ENCODE measurements at places on chromosomes 3 and 15. TPM values are rescaled to one million over a fixed set of nuclear protein-coding genes. Genes with fewer than 3 reads are reported as not detected.
A peak's percentile ranks its signal among the peaks of the same experiment; 100 is the strongest.

Gene CADPS
- total RNA-seq: not detected

DNA sequence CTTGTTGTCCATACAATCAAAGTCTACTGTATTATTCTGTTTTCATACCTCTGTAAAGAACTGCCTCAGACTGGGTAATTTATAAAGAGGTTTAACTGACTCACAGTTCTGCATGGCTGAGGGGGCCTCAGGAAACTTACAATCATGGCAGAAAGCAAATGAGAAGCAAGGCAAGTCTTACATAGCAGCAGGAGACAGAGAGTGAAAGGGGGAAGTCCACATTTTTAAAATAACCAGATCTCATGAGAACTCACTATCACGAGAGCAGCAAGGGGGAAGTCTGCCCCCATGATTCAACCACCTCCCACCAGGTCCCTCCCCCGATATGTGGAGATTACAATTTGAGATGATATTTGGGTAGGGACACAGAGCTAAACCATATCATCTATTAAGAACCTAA lies 724.6 kb upstream of the CBLB start:
- no peaks in the 10 kb centered on the region for H3K27me3 ChIP-seq
- no peak for DNase-seq
- H3K36me3 ChIP-seq: no peaks in the 10 kb centered on the region
- no peak overlapping the region for H3K27ac ChIP-seq
- no peak overlapping the region for H3K4me3 ChIP-seq
- H3K4me1 ChIP-seq: peaks cover 5% of the 10 kb centered on the region

Gene GP9
- total RNA-seq: not detected

DNA sequence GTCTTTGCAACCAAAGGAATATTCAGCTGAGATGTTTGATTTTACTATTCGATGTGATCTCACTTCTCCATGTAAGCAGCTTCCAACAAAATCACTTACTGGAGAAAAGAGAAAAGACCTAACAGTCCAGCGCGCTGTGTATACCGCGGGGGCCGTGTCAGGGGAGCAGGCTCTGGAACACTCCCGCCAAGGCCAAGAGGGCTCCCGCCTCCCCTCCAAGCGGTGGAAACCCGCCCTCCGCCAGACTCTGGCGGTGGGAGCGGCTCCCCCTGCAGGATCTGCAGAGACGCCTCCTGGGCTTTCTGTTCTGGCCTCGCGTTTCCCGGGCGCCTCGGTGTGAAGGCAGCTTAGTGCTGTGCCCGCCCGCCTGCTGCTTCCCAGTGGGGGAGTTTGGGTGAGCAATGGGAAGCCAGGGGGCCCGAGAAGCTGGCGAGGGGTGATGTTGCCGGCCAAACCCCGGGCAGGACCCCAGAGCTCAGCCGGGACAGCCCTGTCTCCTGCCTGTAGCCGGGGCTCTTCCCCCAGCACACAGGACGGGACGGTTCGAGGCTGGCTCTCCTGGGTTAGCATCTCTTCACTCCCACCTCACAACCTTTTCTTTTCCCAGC lies 36.3 kb downstream of the CHST14 start:
- peaks cover 19% of the 10 kb centered on the region for H3K4me1 ChIP-seq
- peaks cover 40% of the 10 kb centered on the region for H3K27me3 ChIP-seq
- H3K4me3 ChIP-seq: peak overlapping the region; percentile 4
- H3K36me3 ChIP-seq: no peaks in the 10 kb centered on the region
- H3K27ac ChIP-seq: no peak overlapping the region

Gene BFSP2
- 1.1 TPM for total RNA-seq

- H3K36me3 ChIP-seq: no peaks in the 10 kb centered on the region
- no peak for DNase-seq
- no peak overlapping the region for H3K27ac ChIP-seq
- H3K4me1 ChIP-seq: no peaks in the 10 kb centered on the region
- H3K4me3 ChIP-seq: no peak overlapping the region
These were observed 18.0 kb downstream of the MYO5C start for GRCh38 chr15:52277575-52277974.

DNA sequence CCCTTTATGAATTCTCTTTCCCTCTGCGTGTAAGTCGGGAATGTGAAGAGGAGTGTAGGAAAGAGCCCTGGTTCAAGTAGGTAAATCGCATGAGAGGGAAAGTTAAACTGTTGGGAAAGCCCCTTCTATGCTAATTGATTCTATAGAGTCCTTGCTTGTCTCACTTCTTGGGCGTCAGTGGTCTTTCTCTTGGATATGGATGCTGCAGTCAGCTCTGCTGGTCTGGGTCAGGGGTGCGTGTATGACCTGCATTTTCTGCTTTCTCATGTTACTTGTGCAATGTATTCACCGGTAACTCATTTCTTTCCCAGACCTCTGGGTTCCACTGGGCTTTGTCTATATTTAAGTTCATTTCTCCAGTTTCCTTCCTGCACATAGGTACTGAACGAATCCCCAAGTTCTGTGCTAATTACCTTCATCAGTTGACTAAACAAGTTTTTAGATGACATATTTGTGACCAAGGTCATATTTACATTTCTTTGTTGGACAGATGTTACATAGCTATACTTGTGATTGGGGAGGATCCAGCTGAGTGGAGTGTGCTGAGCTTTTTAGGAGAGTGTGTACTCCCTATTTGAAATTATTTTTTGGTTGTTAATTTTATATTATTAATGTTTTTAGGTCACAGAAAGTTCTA lies 1.4 kb downstream of the SETD5 start:
- peak; percentile 45 for DNase-seq
- no peaks in the 10 kb centered on the region for H3K27me3 ChIP-seq
- peak overlapping the region; percentile 99 for H3K27ac ChIP-seq
- H3K4me1 ChIP-seq: peaks cover 59% of the 10 kb centered on the region
- peaks cover 46% of the 10 kb centered on the region for H3K36me3 ChIP-seq

Gene RTP3
- not detected for total RNA-seq

Gene PLIN1
- 0.50 TPM for total RNA-seq

DNA sequence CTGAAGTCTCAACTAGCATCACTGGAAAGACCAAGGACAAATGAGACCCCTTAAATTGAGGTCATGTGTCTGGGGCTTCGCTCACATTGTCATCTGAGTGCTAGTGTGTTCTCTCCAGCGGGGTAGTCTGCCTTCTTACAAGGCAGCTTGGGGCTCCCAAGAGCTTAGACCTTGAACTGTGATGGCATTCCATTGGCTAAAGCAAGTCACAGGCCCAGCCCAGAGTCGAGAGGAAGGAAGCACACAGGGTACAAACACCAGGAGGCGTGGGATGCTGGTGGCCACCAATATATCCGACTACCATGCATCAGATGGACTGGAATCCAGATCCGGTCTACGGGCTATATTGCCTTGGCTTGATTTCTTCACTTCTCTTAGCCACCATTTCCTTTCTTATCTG lies 31.5 kb upstream of the DYNC1LI1 start:
- no peaks in the 10 kb centered on the region for H3K4me1 ChIP-seq
- H3K27me3 ChIP-seq: peaks cover 7% of the 10 kb centered on the region
- no peak overlapping the region for H3K27ac ChIP-seq

DNA sequence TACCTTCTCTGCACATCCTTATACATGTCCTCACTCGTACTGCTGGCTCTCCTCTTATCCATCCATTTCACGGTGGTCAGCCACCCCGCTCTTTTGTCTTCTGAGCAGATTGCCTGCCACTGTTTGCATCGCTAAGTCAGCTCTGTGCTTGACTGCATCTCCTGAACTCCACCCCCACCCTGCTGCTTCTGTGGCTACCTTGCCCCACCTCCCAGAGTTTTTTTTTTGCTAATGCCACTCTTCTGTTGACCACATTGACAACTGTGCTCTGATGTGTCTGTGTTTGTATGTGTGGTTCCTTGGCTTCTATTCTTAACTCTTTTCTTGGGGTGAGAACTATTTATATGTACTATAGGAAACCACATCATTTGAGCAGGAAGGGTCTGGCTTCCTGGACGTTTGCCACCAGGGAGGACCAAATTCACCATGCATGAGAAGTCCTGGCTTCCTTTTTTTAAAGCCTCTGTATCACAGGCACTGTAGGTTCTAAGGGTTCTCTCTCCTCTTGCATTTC lies 12.8 kb upstream of the MTMR10 start:
- DNase-seq: peak; percentile 34
- no peaks in the 10 kb centered on the region for H3K36me3 ChIP-seq
- H3K27me3 ChIP-seq: peaks cover 4% of the 10 kb centered on the region
- peaks cover 13% of the 10 kb centered on the region for H3K4me1 ChIP-seq

DNA sequence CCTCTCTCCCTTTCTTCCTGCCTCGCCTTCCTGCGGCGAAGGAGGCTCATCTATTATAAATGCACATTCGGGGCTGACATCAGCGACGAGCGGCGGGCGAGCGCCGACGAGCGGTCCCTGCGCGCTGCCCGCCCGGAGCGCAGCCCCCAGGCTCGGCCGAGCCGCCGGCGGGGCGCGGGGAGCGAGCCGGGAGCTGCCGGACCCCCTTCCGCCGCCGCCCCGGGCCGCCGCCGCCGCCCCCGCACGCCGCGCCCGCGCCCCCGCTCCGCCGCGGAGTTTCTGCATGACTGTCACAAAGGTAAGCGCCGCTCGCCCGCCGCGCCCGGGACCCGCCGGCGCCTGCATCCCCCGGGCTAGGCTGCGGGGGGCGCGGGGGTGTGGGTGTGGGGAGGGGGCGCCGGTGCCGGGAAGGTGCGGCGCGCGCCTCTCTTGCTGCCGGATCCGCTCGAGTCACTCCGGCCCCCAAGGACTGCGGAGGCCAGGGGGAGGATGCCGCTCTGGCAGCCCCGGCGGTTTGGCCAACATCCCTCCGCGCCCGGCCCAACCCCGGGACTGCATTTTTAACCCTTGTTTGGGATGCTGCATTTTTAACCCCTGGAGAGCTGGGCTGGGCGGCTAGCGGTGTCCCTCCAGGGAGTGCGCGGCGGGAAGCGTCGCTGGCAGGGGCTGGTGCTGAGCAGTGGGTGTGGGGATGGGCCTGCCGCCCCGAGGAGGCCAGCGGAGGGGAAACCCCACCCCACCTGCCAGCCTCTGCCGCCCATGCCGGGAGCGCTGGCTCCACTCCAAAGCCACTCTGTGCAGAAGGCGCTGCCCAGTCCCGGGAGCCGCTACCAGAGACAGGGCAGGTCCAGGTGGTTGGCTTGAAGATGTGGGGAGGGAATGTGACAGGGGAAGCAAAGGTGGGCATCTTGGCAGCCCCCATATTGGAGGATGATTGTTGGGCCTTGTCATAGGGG lies at the start of gene CORO2B:
Gene CORO2B, plus strand, starts transcription at position 14 of the 956 bp plus-strand sequence. Its CDS starts 270 bp downstream, at position 284.
- H3K36me3 ChIP-seq: no peaks in the 10 kb centered on the region
- peak within 1 kb of the TSS; percentile 61 for H3K4me3 ChIP-seq
- H3K4me1 ChIP-seq: peaks cover 6% of the 10 kb centered on the region
- peak; percentile 24 for DNase-seq
- H3K27me3 ChIP-seq: peaks cover 39% of the 10 kb centered on the region

Gene SPESP1
- total RNA-seq: 0.18 TPM

GRCh38 chr3:21170964-21171363 lies 580.0 kb downstream of the ZNF385D start:
- no peaks in the 10 kb centered on the region for H3K27me3 ChIP-seq
- DNase-seq: no peak
- H3K4me1 ChIP-seq: no peaks in the 10 kb centered on the region
- H3K4me3 ChIP-seq: no peak overlapping the region

GRCh38 chr3:126018995-126019394 lies 50.0 kb downstream of the ROPN1B start:
- DNase-seq: no peak
- peaks cover 9% of the 10 kb centered on the region for H3K36me3 ChIP-seq
- no peak overlapping the region for H3K4me3 ChIP-seq

DNA sequence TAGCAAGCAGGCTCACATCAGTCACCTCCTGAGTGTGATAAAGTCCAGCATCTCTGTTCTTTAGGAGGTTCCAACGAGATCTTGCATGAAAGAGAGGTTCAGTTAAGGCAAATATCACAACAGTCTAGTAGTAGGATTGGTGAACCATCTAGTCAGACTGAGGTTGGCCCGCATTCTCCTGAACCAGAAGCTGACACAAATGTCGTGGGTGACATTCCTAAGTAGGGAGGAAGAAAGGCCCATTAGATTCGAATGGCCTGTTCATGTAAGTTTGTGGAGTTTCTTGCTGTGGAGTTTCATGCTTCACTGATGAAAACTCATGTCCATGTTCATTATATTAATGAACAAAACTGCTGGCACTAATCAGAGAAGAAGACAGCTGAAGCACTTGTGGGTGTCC lies 66.7 kb upstream of the XCR1 start:
- no peak for DNase-seq
- no peak overlapping the region for H3K27ac ChIP-seq
- H3K36me3 ChIP-seq: no peaks in the 10 kb centered on the region

DNA sequence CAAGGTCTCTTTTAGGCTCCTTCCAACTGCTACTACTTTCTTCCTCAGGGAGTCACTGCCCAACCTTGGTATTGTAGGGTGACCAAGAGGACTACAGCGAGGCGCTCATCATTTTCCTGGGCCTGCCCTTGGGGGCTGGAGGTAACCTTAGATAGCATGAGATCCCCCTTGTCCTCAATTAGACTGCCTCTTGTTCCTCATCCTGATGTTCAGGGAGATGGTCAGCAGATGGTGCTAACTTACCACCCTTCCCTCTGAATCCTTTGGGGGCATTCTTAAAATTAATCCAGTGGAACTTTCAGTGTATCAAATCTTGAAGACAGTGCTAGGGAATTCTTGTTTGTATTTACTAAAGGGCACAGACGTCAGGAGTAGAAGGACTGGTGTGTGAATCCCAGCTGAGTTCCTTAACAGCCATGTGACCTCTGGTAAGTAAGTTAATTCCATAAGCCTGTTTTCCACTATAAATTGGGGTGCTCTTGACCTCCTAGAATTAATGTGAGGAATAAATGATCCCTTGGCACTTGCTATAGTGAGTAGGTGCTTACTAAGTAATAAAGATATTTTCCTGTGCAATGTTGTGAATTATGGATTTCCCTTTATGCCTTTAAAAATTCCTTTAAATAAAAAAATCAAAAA lies 4.1 kb upstream of the CLPX start:
- peaks cover 1% of the 10 kb centered on the region for H3K36me3 ChIP-seq
- no peak overlapping the region for H3K4me3 ChIP-seq
- H3K4me1 ChIP-seq: peaks cover 5% of the 10 kb centered on the region
- H3K27ac ChIP-seq: no peak overlapping the region

- H3K36me3 ChIP-seq: no peaks in the 10 kb centered on the region
- no peak overlapping the region for H3K4me3 ChIP-seq
- no peaks in the 10 kb centered on the region for H3K27me3 ChIP-seq
- H3K27ac ChIP-seq: no peak overlapping the region
- DNase-seq: no peak
These were observed 356.0 kb downstream of the ZPLD1 start for GRCh38 chr3:102790747-102791325.

Gene TGM5
- total RNA-seq: 0.11 TPM

Gene AP3B2
- total RNA-seq: 0.16 TPM

GRCh38 chr3:11717768-11718636 lies 74.3 kb upstream of the VGLL4 start:
- H3K4me3 ChIP-seq: peak overlapping the region; percentile 91
- H3K27me3 ChIP-seq: peaks cover 8% of the 10 kb centered on the region
- H3K36me3 ChIP-seq: no peaks in the 10 kb centered on the region
- peak overlapping the region; percentile 93 for H3K27ac ChIP-seq

GRCh38 chr15:74172701-74173379 lies 670 bp upstream of the ISLR start:
- H3K4me3 ChIP-seq: no peak overlapping the region
- H3K4me1 ChIP-seq: no peaks in the 10 kb centered on the region
- no peaks in the 10 kb centered on the region for H3K27me3 ChIP-seq
